ENCODE measurements at places on chromosomes 11 and 22.

- DNase-seq = no peak
Measured at GRCh38 chr11:9681583-9682372, 17.9 kb downstream of the SWAP70 start.

DNA sequence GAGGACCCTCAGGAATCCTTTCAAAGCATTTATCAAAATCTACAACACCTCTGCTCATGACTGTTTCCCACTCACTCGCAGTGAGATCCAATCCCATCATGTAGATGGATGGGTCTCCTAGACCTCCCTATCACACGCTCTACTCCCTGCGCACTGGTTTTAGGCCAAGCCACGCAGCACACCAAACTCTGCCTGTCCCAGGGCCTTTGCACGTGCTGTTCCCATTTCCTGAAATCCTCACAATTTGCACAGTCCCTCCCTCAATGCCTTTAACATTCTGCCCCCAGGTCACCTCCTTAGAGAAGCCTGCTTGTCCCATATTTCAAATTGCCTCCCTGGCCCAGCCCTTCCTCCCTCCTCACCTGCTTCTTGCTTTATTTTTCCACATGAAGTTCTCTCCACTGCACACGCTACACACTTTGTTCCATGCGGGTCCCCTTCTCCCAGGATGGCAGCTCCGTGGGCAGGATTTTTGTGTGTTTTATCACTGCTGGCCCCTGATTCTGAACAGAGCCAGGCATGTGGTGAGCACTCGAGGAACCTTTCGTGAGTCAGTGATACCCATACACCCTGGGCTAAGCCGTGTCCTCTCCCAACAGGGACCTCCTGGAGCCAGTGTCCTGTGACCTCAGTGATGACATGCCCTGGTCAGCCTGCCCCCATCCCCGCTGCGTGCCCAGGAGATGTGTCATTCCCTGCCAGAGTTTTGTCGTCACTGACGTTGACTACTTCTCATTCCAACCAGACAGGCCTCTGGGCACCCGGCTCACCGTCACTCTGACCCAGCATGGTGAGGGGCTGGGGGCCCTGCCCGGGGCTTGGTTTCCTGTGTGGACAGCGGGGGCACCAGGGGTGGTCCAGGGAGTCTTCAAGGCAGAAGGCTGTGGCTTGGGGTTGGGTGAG, 12.2 kb downstream of the CSF2RB start:
- DNase-seq = no peak

DNA sequence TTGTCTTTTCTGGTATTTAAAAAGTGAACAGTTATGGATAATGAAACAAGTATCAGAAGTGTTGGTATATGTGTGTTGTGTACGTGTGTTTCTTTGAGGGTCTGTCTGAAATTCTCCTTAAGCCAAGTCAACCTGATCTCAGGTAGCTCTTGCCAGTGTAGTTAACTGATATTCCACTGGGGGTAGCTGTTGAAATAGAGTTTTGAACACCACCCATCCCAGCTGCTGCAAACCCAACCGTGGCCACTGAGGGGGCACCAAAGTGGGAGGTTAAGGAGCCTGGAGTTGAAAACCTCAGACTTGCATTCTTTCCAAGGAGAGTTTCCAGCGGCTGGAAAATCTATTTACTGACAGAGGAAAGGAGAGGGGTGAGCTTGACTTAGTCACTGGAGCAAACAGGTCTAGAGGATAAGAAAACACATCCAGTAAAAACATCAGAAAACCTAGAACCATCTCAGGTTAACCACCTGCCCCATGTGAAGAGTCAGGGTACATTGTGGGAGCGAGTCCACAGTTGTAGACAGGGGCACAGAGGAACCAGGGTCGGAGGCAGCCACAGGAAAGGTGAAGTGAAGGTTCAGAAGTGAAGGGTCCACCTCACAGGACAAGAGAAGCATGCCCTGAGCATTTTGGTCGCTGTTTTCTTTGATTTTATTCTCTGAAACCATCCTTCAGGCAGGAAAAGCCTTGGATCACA, 8.8 kb upstream of the CUL5 start:
- DNase-seq = peak; percentile 72

- no peak for DNase-seq
Measured at GRCh38 chr11:2787816-2788167, 88.0 kb upstream of the KCNQ1OT1 start.

- no peak for DNase-seq
Measured at GRCh38 chr22:25760294-25760693, 18.3 kb downstream of the MYO18B start.

- DNase-seq = no peak
Measured at GRCh38 chr22:25572708-25573171, 8.3 kb downstream of the GRK3 start.

- DNase-seq = no peak
Measured at GRCh38 chr22:44441401-44442185, 56.4 kb downstream of the RTL6 start.

- no peak for DNase-seq
Measured at GRCh38 chr11:83152264-83152663, 4.7 kb upstream of the PCF11 start.

DNA sequence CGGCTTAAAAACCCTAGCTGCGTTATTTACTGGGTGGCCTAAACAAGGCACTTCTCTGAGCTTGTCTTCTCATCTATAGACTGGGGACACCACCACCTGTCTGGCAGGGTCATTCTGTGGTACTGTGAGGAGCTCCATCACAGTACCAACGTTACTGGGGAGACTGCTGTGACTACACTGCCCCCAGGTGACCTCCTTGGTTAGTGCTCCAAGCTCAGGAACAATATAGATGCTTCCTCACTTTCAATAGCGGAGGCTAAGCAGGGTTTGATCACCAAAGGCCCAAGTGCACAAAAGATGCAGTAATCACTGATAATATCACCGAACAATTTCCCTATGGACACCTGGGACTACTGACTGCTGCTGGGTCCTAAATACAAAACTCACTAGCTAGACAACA, 18.8 kb downstream of the PRPF19 start:
- peak; percentile 61 for DNase-seq

GRCh38 chr11:114058871-114059277, 637 bp upstream of the ZBTB16 start:
- no peak for DNase-seq

DNA sequence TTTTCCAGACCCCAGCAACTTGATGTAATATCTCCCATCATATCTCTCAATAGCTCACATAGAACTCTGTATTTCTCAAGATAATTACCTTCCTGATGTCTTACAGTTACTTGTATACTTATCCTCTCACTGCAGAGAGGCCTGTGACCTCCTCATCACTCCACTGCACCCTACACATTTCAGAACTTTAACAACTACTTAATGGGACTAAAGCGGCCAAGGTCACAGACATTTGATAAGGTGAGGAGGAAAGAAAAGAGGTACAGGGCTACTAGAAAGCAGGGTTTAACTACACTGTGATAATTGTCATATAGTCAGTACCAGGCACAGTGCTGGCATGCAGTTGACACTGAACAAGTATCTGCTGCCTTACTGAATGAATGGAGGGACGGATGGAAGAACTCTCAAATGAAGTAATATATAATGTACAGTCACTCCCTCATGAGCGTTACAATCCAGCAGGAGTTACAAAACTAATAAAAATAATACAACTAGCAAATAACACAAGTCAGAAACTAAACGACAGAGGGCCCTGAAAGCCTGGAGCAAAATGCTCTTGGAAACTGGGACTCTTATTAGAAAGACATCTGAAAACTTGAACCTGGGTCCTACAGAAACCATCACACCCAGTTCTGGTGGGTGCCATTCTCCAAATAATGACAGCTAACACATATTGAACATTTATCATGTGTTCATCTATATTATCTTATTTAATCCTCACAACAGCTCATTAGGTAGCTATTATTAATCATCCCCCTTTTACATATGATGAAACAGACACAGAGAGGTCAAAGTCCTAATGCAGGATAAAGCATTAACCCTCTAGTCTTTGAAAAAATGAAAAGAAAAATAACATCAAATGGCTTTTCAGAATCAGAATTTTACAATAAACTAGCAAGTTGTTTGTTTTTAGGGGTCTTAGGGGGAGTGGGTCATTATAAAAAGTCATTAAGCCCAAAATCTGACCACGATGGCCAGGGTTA, 14.3 kb downstream of the PI4KA start:
- DNase-seq = no peak

GRCh38 chr11:101717619-101718018, 133.8 kb upstream of the TRPC6 start:
- no peak for DNase-seq

DNA sequence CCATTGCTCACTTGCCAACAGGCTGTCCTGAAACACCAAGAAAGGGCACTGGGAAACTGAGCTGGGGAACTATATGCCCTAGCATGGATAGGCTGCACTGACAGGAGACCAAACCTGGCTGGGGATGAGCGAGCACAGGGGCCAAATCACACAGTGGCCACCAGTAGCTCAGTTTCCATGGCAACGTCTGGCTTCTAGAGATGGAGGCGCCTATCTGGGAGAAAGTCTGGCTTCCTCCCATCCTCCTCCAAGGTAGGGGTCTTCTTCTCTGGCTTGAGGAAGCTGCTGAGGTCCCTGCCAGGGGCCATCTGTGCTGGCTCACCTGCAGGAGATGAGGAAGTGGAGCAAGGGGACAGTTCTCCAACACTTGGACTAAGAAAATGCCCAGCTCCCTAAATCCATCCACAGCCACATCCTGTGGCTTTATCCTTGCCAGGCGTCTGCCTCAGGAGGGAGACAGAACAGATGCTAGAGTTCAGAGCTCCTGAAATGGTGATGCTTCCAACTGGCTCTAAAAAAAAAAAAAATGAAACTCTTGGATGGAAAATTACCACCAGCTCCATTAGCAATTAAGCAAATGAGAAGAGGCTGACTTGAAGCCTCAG, 48.3 kb downstream of the SYT13 start:
- DNase-seq = no peak
